ENCODE measurements at places on chromosomes 5 and 9.

DNA sequence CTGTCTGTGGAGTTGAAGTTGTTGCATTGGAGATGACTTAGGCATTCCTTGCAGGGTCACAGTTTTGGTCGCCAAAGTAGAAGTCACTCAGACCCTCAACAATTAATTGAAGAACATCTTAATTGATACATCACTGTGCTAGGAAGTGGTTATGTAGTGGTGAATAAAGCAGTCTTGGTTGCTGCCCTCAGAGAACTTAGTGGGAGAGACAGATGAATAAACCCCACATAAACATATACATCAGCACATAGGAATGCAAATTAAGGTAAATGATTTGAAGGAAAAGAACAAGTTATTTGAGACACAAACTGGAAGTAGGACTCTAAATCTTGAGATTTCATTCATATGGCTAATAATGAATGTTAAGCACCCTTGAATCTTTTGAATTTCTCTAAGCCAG lies 25.7 kb downstream of the FAM174A start:
- DNase-seq: no peak

DNA sequence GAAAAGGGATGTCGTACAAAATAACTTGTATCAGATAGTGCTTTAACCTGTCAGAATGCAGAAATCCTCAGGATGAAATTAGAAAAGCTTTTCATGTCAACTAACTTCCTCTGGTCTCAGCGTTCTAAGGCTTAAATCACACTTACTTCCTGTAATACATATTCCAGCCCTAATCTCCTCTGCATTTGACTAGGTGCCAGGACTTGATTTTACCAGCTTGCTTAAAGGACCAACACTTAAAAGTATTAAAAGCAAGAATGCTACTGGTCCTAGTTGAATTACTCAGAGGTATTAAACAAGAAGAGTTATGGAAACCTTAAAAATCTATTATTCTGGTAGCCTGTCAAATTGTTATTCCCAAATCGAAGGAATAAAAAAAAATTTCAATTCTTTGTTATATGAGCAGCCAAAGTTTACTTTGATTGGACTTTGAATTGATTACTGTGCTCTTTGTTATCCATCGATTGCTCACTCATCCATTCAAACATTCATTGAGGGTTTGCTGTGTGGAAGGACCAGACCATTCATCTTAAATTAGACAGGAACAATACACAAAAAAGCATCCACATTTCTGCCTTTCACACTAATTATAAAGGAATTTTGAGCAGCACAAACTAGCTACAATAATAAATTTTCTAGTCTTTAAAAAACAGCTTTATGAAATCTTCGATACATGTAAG lies 108.7 kb downstream of the MUSK start:
- DNase-seq: peak; percentile 53

GRCh38 chr5:164054461-164054860 lies 549.0 kb downstream of the MAT2B start:
- no peak for DNase-seq

GRCh38 chr5:64834611-64835010 lies 65.9 kb downstream of the CWC27 start:
- DNase-seq: no peak

- DNase-seq: no peak
These were observed 2.2 kb upstream of the ADGRD2 start for GRCh38 chr9:124448019-124448418.

- DNase-seq: peak; percentile 88
These were observed 283.4 kb downstream of the NFIB start for GRCh38 chr9:14030375-14031059.

DNA sequence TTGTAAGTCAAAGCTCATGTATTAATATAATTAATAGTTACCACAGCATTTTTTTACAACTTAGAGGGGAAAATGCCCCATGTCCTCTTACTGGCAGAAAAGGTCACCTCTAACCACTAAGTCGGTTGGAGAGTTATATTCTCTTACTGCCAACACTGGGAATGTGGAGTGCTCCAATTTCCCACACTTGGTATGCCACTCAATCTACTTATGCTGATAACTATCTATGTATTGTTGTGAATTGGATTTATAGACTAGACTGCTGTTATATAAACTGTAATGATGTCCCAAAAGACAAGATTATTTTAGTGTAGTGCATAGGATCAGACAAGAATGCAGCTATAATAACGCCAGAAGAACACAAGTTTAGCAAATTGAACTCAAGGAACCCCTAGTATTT lies 2385.2 kb upstream of the C9orf72 start:
- no peak for DNase-seq

GRCh38 chr5:1502737-1503120 lies 21.0 kb downstream of the LPCAT1 start:
- no peak for DNase-seq

DNA sequence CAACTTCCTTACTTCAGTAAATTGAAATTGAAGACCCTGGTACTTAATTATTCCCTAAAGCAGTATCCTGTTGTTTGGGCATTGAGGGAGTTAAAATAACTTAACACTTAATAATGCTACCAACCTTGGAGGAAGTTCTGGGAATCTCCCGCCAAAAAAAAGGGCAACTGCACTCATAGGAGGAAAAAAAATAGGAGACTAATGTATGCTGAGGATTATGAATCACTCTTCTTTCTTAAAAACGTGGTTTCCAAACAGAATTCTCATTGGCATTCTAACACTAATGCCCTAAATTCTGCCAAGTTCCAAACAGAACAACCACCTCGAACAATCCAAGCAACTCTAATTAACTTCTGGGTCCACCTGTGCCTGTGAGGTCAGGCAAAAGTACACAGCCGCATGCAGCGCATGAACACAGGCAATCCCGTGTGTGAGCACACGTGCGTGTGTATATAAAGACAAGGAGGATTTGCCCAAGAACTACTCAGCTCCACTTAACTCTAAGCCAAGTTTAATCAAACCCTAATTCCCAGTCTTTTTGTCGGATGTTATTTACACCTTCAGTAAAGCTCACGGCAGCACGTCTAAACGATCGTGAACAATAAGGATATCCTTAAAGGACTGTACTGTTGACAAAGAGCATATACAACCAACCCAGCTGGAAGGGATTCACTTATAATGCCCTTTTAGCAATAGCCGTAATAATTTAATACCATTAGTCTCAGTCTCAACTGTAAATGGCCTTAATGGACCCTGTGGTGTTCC lies 78.4 kb downstream of the EBF1 start:
- peak; percentile 54 for DNase-seq

DNA sequence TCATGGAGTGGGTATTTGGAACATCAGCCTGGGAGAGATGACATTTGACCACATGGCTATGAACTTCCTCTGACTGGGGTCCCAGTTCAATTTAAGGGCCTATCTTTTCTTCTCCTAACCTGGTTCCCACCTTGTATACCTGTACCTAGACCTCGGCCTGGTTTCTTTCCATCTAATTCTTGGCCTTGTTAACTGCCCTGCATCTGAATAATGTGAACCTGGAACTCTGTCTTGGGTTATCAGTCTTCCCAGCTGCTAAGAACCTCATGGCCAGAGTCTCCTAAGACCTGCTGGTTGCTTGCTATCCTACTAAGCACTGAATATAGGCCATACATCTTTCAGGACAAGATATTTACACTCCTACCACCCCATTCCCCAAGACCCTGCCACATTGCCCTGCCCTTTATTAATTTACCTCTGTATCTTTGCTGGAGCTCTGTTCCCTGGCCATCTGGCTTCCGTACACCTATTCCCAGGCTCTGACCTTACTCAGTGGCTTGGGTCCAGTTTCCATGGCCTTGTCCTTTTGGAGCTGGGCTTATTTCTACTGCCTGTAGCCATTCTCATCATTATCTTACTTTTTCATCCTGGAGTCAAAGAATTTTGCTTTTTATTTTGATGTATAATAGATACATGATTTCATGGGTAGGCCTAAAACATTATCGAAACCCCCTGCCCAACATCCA lies 6.6 kb downstream of the PSAT1 start:
- no peak for DNase-seq

DNA sequence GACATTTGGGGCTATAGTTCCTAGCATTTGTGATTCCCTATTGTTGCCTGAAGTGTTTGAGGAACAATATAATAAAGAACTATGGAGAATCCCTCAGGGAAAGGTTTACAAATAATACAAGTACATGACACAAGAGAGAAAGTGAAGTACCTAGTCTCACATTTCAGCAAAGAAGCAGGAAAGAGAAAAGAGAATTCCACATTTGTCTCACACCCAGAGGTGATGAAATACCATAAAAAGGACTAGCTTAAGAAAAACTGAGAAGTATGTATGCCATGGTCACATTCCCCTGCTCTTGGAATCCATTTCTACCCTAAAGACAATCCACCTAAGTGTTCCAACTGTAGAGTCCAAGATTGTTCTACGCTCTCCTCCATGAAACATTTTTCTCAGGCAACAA lies 79.0 kb upstream of the TARS1 start:
- DNase-seq: no peak

GRCh38 chr5:65611524-65611923 lies 12.6 kb downstream of the TRIM23 start:
- no peak for DNase-seq

- peak; percentile 94 for DNase-seq
These were observed 4.8 kb upstream of the SMU1 start for GRCh38 chr9:33081128-33081851.

DNA sequence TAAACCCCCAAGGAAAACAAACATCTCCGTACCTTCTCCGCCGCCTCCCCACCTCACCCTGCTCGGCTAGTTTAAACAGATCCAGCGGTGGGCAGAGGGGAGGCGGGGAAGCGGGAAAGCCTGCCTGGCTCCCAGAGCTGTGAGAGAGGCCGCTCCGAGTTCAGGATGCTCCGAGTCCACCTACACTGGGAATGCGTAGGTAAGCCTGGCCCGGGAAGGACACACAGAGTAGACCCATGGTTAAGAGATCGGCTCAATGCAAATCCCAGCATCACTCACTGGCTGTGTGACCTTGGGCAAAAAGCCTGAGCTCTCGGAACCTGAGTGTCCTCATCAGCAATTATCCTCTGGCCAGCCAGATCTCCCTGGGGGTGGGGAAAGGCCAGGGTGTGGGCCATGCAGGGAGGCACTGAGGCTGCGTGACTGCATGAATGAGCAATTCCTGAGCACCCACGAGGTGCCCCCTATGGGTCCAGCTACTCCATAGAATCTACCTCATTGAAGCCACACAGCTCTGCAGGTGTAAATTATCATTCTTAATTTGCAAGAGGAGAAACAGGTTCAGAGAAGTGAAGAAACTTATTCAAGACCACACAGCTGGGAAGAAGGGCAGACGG lies 30.5 kb upstream of the LMX1B start:
- no peak for DNase-seq

GRCh38 chr9:22722492-22722891 lies 275.9 kb downstream of the DMRTA1 start:
- no peak for DNase-seq

GRCh38 chr5:15007646-15008045 lies 136.1 kb upstream of the ANKH start:
- DNase-seq: no peak

DNA sequence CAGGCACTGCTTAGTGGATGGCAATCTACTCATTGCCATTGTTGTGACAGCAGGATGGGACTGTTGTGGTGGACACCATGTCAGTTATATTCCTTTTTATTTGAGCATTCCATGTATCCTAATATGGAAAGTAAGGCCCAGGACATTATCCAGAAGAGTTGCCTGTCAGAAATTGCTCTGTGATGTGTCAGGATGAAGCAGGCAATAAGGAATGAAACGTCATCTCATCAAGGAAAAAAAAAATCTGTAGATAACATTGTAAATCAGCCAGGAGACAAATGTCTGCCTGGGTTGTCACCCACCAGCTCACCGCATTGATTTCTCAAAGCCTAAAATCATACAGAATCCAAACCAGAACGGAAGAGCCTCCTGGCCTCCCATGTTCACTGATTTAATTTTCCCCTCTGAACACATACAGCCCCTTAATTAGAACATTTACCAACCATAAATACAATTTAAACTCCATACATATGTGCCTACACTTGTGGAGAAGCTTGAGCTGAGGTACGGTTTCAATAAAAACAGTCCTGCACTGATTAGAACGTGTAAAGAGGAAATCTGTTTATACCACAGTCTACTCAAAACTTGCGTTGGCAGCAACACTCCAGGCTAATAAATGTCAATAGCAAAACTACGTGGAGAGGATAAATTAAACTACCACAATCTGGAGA lies 73.9 kb downstream of the FOXD1 start:
- no peak for DNase-seq

GRCh38 chr9:18071651-18072060 lies 402.3 kb upstream of the ADAMTSL1 start:
- no peak for DNase-seq

- no peak for DNase-seq
These were observed 17.2 kb downstream of the SMAD5 start for GRCh38 chr5:136149891-136150290.

DNA sequence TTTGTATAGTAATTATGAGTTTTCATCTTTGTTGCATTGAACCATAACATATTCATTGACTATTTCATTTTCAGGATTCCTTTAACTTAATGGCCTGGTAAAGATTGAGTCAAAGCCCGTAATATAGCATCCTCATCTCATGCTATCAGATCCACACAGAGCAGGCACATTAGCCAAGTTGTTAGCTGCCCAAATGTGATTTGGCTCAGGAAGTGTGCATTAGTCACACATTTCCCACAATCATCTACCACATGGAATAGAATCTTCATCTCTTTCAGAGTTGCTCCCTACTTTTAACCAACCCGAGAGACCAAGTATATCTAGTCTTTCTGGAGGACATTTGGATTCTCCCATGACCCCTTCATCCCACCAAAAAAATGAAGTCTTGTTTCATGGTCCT lies 481.0 kb upstream of the PTGER4 start:
- DNase-seq: no peak

- DNase-seq: no peak
These were observed 139.5 kb downstream of the STARD4 start for GRCh38 chr5:111372799-111373198.

DNA sequence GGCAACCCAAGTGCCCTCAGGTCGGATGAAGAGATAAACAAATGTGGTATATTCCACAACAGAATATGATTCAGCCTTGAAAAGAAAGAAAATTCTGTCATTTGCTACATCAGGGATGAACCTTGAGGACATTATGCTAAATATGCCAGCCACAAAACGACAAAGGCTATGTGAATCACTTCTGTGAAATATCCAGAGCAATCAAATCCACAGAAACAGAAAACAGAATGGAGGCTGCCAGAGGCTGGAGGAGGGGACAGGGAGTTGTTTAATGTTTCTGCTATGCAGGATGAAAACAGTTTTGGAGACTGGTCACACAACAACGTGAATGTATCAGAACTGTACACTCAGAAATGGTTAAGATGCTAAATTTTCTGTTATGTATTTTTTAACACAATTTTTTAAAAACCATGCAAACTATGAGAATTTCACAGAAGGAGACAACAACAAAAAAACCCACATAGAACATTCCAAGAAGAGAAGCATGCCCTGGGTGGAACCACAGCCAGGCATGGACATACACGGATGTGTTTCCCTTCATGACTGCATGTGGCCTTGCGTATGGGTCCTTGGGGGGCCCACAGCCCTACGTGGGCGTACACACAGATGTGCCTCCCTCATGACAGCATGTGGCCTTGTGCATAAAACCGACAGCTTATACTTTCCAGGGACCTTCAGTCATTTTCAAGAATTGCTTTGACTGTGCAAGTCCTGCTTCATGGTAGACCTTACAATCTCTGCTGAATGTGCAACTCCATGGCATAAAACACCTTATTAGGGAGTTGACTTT lies 146.7 kb downstream of the ROR2 start:
- no peak for DNase-seq

GRCh38 chr5:77339337-77339890 lies 128.9 kb downstream of the PDE8B start:
- DNase-seq: no peak

- peak; percentile 85 for DNase-seq
These were observed 59.6 kb upstream of the SLC27A6 start for GRCh38 chr5:128905568-128906110.

GRCh38 chr9:75504721-75505120 lies 385.8 kb upstream of the PCSK5 start:
- no peak for DNase-seq

GRCh38 chr5:140555747-140556312 lies 1.4 kb downstream of the SRA1 start:
- no peak for DNase-seq

Measured in eye (tissue), 1 donor.